ENCODE measurements at places on chromosomes 16 and 17. TPM values are rescaled to one million over a fixed set of nuclear protein-coding genes. Genes with fewer than 3 reads are reported as not detected.

DNA sequence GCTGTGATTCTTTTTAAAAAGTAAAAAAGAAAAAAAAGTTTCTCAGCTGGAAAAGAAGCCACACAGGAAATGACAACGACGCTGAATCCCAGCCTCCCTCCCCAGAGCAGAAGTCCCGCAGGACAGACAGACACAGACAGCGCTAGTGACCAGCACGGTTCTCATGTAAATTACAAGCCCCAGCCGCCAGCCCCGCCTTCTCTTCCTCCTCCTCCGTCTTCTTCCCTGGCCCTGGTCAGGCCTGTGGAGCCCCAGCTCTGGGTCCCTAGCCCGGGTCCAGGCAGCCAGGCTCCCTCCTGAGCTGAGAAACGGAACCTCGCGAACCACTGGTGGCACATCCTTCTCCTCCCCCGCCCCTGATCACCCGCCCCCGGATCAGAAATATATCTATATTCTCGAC lies 7.0 kb upstream of the IL17C start:
- no peak for DNase-seq

DNA sequence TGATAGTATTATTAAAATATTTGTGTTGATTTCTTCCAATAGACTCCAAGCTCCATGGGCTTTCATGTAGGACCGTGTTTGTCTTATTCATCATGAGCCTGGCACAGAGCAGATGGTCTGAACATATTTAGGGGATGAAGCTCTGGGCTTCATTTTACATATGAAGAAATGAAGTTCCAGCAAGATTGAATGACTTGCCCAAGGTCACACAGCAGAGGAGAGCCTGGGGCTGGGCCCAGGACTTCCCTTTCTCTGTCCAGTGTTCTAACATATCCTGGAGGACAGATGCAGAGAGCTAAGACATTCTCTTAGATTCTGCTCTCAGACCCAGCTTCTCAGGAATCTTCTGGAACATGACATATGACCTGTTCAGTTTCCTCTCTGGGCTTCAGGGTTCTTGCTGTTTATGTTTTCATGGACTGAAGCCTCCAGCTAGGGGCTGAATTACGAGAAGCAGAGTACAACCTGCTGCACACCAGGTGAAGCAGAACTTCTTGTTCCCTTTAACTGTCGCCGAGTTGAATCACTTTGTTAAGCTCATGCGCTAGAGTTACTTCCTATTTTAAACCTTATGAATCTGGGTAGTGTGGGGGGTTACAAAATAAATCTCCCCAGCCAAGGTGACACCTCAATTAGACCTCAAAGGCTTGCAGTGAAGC lies 53.6 kb downstream of the GPRC5B start:
- peak; percentile 47 for DNase-seq

DNA sequence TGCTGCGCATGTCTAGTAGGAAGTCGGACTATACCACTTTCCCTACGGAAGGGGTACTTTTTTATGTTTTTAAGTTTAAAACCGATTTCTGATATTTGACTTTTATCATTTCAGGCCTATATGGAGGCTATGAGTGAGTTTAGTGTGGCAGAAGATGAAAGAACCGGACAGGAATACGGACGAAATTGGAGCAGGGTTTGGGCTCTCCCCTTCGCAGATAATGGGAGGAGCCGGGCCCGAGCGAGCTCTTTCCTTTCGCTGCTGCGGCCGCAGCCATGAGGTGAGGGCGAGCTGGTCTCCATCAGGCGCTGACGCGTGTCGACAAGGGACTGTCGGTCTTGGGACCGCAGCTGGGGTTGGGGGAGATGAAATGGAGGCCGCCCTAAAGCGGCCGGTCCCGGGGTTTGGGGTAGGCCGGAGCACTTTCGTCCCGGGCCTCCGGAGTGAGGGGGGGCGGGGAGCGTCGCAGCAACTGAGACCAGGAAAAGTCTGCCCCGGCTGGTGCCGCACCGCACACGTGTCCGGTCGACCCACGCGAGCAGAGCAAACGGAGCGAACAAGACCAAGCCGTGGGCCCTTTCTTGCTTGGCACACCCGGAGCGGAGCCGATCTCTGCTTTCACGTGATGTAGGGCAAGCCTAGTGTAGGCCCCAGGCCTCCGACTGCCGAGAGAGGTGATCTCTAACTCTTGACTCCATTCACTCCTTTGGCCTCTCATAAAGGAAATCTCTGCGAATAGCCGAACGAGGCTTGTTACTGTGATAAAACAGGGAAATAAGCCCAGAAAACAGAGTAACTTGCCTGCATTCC lies at the start of gene RPL19:
TSS of gene RPL19 (plus strand) at position 214 of the 810 bp plus-strand sequence. CDS start at position 276, 62 bp downstream.
- DNase-seq = no peak

GRCh38 chr16:72800524-72801161 lies 247.3 kb downstream of the ZFHX3 start:
- DNase-seq = peak; percentile 24

DNA sequence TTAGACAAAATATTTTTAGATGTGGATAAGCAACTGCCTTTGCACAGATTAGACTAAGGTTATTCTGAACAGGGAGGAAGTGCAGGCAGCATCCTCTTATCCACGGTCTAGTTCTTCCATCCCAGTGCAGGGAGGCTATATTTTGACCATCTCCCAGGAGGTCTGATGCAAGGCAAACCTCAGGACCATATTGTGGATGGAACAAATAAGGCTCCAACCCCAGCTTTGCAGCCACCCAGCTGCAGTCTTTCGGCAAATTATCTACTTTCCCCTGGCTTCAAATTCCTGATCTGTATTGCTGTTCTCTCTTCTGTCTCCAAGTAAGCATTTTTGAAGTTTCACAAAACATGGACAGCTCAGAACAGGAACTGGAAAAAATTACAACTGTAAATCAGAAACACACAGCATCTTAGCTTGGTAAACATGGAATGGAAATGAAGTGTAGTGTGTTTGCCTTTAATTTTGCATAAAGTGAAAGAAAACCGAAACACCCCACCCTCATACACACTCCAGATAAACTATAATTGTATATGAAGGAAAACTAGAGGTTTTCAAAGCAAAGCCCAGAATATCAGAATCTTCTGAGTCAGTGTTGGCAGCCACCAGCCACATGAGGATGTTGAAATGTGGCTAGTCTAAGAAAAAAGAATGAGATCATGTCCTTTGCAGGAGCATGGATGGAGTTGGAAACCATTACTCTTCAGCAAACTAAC lies 33.5 kb upstream of the MON1B start:
- DNase-seq = peak; percentile 50

- DNase-seq = no peak
These were observed 99.5 kb upstream of the AXIN2 start for GRCh38 chr17:65660947-65661346.

DNA sequence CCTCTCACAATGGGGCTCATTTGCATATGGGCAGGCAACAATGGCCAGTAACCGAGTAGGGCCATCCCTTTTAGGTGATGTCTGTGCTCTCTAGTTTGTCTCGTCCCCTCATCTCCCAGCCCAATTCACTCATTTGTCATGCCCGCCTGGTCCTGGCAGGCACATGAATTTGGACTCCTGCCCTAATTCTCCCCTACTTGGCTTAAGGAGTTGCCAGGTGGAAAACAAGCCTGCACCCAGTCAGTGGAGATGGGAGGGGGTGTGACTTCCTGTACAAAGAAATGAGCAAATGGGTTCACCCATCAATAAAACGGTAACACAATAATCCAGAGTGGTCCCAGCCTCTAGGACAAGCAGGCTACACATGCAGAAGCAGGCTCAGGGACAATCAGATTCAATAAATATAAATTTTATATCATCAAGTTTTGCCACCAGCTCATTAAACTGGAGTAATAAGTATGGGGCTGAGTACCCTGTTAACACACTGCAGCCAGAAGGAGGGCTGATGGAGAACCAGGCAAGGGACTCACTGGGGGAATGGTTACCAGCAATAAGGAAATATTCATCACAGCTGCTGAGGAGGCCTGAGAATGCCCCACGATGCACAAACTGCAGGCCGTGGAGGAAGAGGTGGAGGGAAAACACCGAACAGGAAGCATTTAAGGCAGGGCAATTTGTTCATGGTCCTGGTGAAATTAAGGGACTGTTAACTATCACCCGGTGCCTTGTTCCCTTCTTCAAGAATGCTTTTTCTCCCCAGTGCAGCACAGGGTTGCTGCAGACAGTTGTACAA lies 84.4 kb upstream of the GPRC5B start:
- DNase-seq = no peak

- DNase-seq = peak; percentile 16
These were observed 259.9 kb upstream of the RPL38 start for GRCh38 chr17:73943416-73944110.

PSMD11 gene
- total RNA-seq = 94.2 TPM

DNA sequence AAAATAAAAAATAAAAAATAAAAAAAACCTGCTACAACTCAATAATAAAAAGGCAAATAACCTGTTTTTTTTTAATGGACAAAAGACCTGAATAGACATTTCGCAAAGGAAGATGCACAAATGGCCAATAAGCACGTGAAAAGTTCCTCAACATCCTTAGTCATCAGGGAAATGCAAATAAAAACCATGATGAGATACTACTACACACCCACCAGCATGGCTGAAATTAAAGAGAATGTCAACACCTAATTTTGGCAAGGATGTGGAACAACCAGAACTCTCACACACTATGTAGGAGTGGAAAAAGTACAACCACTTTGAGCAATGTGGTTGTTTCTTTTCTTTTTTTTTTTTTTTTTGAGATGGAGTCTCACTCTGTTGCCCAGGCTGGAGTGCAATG lies 24.6 kb downstream of the COG7 start:
- no peak for DNase-seq

DNA sequence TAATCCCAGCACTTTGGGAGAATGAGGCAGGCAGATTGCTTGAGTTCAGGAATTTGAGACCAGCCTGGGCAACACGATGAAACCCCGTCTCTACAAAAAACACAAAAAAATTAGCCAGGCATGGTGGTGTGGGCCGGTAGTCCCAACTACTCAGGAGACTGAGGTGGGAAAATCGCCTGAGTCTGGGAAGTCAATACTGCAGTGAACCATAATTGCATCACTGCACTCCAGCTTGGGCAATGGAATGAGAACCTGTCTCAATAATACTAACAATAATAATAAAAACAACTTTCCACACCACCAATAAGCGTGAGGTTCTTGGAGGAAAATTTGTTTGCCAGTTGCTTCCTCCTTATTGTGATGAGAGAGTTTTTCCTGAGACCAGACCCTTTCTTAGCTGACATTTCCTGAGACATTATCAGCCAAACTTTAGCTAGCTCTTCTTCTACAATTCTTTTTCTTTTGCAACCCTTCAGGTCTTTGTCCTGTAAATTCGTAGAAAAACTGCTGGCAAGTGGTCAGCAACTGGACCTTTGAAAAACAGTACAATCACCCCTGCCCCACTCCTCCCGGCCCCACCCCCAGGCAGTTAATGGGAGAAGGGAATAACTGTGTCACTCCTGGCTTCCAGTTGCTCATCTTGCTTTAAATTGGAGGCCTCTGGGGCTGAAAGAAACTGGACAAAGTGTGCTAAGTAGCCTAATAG lies 3.5 kb upstream of the EZH1 start:
- no peak for DNase-seq

- peak; percentile 91 for DNase-seq
These were observed 31.9 kb downstream of the MSI2 start for GRCh38 chr17:57288040-57288772.

CDRT4 gene
- total RNA-seq = not detected

Measured in tongue (tissue), 3 donors.